ENCODE measurements at places on chromosomes 5 and 9. TPM values are rescaled to one million over a fixed set of nuclear protein-coding genes. Genes with fewer than 3 reads are reported as not detected.

DNA sequence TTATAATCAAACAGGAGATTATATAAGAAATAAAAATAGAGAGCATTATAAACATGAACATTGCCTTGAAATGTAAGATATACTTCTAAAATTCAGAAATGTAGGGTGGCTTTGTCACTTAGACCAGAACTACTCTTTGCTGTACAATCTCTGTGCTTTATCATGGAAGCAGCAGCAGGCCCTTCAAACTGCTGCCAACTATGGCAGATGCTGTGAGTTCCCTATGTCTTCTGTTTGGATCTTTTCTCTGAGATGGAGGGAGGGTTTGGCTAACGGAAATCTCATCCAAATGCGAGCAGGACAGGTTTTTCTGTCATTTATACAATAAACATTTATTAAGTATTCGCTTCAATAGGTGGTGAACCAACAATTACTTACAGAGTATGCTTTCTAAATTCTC is 34.8 kb upstream of the RICTOR start:
- DNase-seq: no peak

Gene GHR
- 22.3 TPM for polyA plus RNA-seq

GRCh38 chr9:113787871-113788270 is 88.2 kb upstream of the ZNF618 start:
- DNase-seq: no peak

- no peak for DNase-seq
Observed at GRCh38 chr9:120921661-120922181, 4.9 kb downstream of the TRAF1 start.

- DNase-seq: no peak
Observed at GRCh38 chr9:91629718-91630117, 206.1 kb upstream of the NFIL3 start.

DNA sequence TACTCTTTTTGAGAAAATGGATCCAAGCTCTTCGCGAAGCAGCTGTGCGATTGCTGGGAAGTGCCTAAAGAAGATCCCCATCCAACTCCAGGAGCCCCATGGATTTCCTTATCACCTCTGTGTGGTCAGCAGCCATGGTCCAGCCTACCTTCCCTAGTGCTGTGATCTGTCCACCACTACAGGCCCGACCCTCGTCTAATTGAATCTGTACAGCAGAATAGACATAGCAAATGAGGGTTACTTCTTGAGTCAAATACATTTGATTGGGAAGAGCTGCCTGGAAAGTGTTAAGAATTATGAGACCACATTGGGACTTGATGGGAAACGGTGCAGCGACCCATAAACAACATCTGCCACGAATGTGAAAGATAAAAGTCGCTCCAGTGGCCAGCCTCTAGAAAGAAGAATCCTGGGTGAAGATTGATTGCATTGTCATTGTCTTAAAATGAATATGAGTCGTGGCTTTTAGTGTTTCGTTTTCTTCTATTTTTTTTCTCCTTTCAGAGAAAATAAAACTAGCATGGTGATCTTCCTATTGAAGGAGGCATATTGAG is 118.4 kb downstream of the PAM start:
- DNase-seq: no peak

DNA sequence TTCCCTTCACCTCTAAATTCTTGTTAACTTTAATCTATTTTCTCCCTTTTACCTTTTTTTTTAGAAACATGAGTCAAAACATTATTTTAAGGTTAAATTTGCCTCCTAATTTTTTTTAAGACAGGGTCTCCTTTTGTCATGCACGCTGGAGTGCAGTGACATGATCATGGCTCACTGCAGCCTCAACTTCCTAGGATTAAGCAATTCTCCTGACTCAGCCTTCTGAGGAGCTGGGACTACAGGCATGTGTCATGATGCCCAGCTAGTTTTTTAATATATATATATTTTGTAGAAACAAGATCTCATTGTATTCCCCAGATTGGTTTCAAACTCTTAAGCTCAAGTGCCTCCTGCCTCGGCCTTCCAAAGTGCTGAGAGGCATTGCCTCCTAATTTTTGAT is 424.7 kb upstream of the FAM174A start:
- DNase-seq: no peak

Gene NRARP
- polyA plus RNA-seq: 7.5 TPM

- no peak for DNase-seq
Observed at GRCh38 chr5:105947461-105947860, 1723.3 kb downstream of the EFNA5 start.

- DNase-seq: no peak
Observed at GRCh38 chr9:123191680-123192079, 76.7 kb downstream of the STRBP start.

GRCh38 chr5:28369418-28369817 is 1331.0 kb upstream of the CDH9 start:
- DNase-seq: no peak

- DNase-seq: no peak
Observed at GRCh38 chr9:89662718-89663613, 58.2 kb downstream of the GADD45G start.

Gene SYNPO
- polyA plus RNA-seq: 26.0 TPM

- no peak for DNase-seq
Observed at GRCh38 chr5:54799645-54800044, 185.7 kb downstream of the ESM1 start.

DNA sequence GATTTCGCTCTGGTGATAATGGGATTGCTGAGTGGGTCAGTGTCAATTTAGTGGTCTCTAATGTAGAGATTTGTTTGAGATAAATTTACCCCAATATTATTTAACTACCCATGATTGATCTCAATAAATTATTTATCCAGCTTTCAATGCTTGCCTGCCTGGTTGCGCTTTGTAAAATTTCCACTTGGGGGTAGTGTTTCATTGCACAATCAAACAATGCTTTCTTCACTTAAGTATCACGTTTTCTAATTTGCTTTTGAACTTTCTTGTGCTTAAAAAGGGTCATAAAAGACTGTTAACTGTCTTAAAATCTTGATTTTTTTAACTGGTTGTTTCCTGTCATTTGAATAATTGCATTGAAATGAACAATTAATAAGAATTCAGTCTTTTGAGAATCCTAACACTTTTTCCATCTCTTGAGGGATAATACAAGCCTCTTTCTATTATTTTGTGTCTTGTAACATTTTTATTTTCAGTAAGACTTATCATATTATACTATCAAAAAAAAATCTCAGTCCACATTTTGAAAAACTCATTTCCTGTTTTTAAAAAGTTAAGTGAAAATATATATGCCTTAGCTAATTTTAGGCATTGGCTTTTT is 18.7 kb downstream of the HSD17B4 start:
- DNase-seq: peak; percentile 13

Gene ZNF883
- 3.4 TPM for polyA plus RNA-seq

Gene PCDHGB2
- polyA plus RNA-seq: 2.2 TPM

Gene TXNDC8
- polyA plus RNA-seq: not detected

- no peak for DNase-seq
Observed at GRCh38 chr9:133111808-133112662, 9.0 kb downstream of the RALGDS start.

Gene GNPDA1
- polyA plus RNA-seq: 22.5 TPM

DNA sequence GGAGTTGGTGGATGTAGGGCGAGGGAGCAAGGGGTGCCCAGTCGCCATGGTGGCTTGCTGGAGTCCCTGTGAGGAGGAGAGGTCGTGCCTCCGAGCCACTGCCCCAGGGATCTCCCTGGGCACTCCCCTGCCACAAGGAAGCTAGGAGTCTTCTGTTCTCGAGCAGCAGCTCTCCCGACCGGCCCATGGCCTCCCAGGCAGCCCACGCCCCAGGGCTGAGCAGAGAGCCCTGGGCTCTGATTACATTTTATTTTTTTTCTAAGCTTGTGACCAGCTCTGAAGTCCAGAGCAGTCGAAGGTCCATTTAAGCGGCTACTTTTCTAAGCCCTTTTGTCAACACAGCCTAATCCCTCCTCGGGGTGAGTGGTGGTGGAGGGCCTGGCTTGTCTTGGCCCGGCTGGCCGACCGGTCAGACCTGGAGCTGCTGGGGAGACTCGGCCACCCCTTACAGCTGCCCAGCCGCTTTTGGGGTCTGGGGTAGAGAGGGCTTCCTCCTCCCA is 2.1 kb downstream of the RXRA start:
- peak; percentile 55 for DNase-seq

Gene SPINK6
- not detected for polyA plus RNA-seq

GRCh38 chr5:173328844-173329490 is 753 bp upstream of the STC2 start:
- DNase-seq: peak; percentile 81

DNA sequence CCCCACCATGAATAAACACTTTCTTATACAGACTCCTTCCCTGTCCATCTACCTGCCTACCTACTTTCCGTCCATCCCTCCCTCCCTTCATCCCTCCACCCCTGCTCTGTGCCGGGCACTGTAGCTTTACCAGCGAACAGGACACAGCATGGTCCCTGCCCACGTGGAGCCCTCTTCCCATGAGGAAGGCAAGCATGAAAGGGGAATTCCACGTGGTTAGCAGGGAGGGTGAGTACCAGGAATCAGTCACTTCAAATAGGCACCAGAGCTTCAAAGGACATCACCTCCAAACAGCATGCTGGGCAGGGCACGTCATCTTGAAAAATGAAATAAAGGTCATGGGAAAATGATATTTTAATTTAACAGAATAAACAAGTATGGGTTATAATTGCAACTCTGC is 35.0 kb upstream of the TDRD7 start:
- no peak for DNase-seq

Gene C5orf58
- polyA plus RNA-seq: 0.56 TPM

GRCh38 chr5:14097998-14098471 is 45.1 kb upstream of the TRIO start:
- DNase-seq: peak; percentile 69

Gene LOX
- polyA plus RNA-seq: 143 TPM

Gene C5orf52
- polyA plus RNA-seq: not detected

GRCh38 chr5:175747539-175748060 is 89.7 kb downstream of the HRH2 start:
- DNase-seq: no peak

- no peak for DNase-seq
Observed at GRCh38 chr9:135888766-135889394, 18.5 kb downstream of the CAMSAP1 start.

DNA sequence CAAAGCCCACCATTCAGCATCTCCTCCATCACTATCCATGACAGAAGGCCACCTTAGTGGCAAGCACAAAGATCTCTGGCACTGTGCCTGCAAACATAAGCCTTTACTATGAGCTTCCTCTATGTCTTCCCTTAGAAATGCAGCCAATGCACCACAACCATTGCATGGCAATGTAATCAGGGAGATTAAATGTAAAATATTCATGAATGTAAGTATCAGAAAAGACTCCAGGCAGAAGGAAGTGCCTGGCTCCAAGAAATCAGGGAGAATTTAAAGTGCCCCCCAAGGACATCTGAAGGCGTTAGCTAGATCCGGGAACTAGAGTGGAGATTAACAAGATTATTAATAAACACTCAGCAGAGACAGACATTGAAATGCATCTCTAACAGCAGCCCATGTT is 32.5 kb upstream of the MYORG start:
- no peak for DNase-seq

DNA sequence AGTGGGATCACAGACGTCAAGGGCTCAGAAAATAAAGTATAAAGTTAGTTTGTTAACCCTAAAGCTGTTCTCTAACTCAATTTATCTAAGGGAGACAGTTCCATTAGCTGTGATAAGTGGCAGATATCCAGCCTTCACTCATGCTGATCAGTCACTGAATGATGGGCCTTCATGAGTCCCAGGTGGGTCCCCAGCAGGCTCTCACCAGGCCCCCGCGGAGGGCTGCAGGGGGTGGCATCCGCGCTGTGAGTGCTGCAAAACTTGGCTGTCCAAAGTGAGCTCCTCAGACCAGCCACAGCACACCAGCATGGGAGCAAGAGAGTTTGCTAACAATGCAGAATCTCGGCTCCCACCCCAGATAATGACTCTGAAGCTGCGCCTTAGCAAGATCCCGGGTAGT is 187.2 kb downstream of the GNA14 start:
- DNase-seq: no peak

- DNase-seq: no peak
Observed at GRCh38 chr9:72809586-72809985, 143.3 kb downstream of the ALDH1A1 start.

Gene DMRT3
- polyA plus RNA-seq: not detected

DNA sequence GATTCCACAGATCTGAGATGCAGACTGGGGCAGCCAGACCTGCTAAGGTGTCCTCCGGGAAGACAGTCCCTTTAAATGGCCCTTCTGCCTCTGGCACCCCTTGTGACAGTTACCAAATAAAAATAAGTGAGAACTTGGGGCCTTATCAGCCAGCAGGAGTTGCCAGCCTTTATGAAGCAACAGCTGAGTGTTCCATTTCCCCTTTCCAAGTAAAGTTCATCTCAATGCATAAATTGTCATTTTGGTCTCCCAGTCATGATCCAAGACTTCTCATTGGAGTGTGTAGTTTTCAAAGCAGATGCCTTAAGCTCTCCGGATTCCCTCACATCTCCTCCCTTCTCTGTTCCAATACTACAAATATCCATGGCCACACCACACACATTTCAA is 4.1 kb downstream of the PTCH1 start:
- no peak for DNase-seq

- no peak for DNase-seq
Observed at GRCh38 chr5:55624841-55625588, 87.1 kb downstream of the SLC38A9 start.

Gene NMUR2
- 0.20 TPM for polyA plus RNA-seq

Gene SPATA31A3
- polyA plus RNA-seq: not detected

Gene BTNL3
- polyA plus RNA-seq: not detected

Gene IFNA7
- polyA plus RNA-seq: not detected

GRCh38 chr9:105117234-105117633 is 127.2 kb upstream of the SLC44A1 start:
- DNase-seq: no peak

DNA sequence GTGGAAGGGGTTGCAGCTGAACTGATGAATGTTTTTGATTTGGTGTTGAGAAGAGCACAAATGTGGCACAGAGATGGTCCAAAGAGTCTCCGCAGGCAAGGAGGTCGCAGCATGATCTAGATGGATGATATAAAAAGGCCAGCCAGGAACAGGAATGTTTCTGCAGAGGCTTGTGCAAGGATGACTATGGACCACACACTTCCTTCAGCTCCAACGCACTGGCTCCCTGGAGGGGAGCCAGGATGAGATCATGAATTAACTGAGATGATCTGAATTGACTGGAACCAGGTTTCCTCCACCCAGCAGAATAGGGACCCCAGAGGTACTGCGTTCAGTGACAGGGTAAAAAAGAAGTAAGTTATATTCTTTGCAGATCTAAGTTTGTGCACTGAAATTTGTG is 89.0 kb downstream of the ARSB start:
- peak; percentile 81 for DNase-seq

GRCh38 chr5:126014676-126015075 is 408.5 kb upstream of the GRAMD2B start:
- DNase-seq: no peak

Gene OTP
- not detected for polyA plus RNA-seq

All from muscle of back (tissue), 13 donors.